ENCODE measurements at places on chromosomes 7 and 10. TPM values are rescaled to one million over a fixed set of nuclear protein-coding genes. Genes with fewer than 3 reads are reported as not detected.

DNA sequence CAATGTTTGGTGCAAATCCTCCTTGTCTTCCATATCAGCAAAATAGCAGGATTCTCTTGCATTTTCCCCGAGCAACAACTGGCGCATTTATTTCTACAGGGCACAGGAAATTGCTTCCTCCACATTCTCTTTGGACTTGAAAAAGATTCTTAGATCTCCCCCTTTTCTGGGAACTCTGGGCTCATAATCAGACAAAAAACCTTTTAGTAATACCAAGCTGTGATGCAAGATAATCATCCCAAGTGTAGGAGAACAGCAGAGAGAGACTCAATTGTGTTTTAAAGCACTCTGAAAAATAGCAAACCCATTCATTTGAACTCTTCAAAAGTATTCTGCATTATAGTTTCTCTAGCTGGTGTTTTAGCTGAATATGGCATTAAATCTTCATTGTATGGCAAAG lies 419.6 kb upstream of the NPVF start:
- DNase-seq = no peak

- no peak for DNase-seq
Observed at GRCh38 chr10:29969255-29970011, 90.0 kb downstream of the JCAD start.

GRCh38 chr7:159211540-159212182 lies 67.0 kb upstream of the VIPR2 start:
- no peak for DNase-seq

- DNase-seq = no peak
Observed at GRCh38 chr7:46007990-46008643, 87.0 kb upstream of the IGFBP3 start.

- no peak for DNase-seq
Observed at GRCh38 chr7:134729895-134730294, 49.5 kb upstream of the CALD1 start.

The CALML5 gene
- total RNA-seq = not detected

The URGCP gene
- total RNA-seq = 17.6 TPM
